Activated naive CD4-positive, alpha-beta T cell (primary cell): ENCODE measurements at places on chromosomes 3 and 15.

DNA sequence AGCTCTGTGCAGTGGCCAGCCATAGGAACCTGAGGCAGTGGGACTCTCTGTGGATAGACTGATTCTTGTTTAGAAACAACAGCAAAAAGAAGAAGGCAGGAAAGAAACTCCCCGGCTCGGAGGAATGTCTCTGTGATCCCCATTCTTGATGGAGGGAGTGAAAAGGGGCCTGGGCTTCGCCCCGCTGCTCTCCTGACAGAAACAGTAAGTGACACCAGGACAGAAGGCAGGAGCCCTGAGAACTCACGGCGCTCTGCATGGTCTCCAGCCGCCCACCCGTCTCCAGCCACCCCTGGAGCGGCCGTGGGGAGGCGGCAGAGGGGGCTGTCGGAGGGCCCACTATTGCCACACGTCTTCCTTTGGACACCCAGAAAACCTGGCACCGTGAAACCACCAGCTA lies 35.7 kb upstream of the PARL start:
- no peak for DNase-seq

- no peak for DNase-seq
Measured at GRCh38 chr15:39565851-39566250, 15.0 kb upstream of the THBS1 start.

- no peak for DNase-seq
Measured at GRCh38 chr15:84811151-84811550, 6.0 kb upstream of the ALPK3 start.

DNA sequence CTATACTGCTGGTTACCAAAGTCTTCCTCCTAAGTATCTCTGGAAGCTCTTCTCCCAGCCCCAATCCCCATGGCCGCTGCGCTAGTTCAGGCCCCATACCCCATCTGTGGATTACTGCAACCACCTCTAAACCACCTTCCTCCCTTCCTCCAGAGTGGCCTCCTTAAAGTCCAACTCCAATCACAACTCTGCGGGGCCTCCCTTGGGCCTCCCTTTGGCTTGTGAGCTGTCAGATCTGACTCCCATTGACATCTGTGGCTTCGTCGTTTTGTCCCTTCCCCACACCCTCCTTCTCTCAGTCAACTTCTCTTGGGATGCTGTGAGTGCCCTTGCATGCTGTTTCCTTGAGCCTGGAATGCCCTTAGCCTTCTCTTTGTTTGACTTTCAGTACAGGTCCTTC lies 9.3 kb upstream of the HRH1 start:
- DNase-seq, result no peak

- no peak for DNase-seq
Measured at GRCh38 chr3:184261270-184261853, at the start of gene CAMK2N2. Gene CAMK2N2 (minus strand): TSS chr3:184261553. CDS start chr3:184261285, 268 bp downstream.

GRCh38 chr3:195058336-195059005 lies 212.5 kb downstream of the XXYLT1 start:
- no peak for DNase-seq

- no peak for DNase-seq
Measured at GRCh38 chr3:27844052-27844675, 122.0 kb upstream of the EOMES start.

DNA sequence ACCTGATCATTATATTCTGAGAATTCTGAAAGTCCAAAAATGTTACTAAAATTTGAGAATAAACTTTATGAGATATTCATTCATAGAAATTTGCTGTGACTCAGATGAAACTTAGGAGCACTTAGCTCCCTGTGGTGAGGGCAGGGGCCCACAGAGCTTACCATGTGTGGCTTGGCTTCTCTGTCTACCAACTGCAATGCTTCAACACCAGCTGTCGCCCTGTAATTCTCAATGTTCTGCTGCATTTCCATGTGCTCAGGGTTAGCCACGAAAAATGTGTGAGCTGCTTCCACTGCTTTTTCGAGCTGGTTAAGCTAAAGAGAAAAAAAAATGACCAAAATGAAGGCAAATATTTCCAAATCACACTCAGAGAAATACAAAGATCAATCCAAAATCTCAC lies 125.6 kb downstream of the P3H2 start:
- no peak for DNase-seq

DNA sequence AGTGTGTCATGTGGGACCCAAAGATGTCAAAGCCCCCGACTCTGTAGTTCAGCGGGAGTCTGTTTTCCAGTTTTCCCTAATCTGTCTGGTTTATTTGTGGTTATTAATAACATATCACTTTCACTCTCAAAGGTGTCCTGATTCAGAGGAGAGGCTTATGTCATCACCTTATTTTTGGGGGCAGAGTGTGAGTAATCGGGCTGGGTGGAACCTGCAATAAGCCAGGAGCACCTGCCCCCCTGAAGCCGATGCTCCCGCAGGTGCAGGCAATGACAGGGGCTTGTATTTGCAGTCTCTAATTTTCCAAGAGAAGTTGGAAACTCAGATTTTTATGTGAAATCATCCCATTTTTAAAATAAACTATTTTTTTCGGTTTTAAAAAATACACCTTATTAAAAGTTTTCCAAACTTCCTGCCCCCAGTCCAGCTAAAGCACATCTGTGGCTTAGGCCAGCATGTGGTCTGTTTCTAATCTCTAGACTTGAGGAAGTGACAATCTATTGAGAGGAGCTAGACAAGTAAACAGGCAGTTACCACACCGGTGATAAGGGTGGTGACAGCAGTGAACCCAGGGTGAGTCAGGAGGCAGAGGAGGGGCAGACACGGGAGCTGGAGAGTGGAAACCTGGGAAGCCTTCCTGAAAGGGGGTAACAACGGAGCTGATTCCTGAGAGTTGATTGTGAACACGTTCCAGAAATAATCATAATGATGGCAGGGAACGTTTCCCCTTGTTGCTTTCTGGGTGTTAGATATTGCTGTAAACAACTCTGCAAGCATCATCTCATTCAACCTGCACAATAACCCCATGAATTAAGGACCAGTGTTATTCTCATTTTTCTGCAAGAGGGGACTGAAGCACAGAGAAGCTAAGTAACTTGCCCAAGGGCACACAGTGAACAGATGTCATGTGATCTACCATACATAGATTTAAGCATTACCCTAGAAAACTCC lies 37.2 kb downstream of the BHLHE40 start:
- no peak for DNase-seq

DNA sequence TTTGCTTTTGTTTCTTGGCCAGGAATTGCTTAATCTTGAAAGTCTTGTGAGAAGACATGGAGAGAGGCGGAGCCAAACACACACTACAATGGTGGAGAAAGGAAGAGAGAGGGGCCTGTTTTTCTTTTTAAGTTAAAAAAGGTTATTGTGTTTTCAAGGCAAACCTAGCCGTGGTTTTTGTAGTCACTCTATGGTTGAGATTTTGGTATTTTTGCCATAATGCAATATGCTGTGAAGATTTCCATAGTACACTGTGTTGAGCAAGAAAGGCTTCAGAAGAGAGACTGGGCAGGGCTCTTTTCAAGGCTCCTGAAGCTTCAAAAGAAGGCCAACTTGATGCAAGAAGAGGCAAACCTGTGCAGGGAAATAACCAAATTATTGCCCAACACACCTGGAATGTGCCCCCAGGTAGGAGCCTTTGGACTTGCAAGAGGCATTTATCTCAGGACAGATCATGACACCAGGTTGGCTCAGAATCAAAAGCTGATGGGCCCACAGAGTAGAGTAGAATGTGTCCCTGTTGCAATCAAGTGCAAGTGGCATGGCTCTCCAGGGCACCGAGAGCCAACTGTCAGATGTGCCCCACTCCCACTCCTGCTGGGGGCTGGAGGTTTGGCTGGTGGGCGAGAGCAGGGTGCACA lies 22.1 kb downstream of the AMOTL2 start:
- DNase-seq, result no peak

- no peak for DNase-seq
Measured at GRCh38 chr3:159775372-159775961, 213.2 kb upstream of the IL12A start.

GRCh38 chr15:80777826-80778620 lies 1.1 kb upstream of the CEMIP start:
- DNase-seq, result no peak

- DNase-seq, result no peak
Measured at GRCh38 chr3:35224565-35225295, 414.6 kb upstream of the ARPP21 start.

DNA sequence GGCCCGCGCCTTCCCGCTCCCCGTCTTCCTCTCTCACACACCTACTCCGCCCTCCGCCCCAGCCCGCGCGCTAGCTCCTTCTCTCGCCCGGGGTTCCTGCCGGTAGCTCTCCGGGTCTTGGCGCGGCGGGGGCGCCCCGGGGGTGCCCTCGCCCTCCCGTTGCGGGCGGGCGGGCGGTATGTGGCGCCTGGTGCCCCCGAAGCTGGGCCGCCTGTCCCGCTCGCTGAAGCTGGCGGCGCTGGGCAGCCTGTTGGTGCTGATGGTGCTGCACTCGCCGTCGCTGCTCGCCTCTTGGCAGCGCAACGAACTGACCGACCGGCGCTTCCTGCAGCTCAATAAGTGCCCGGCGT lies 507 bp downstream of the DIPK2A start:
- no peak for DNase-seq

DNA sequence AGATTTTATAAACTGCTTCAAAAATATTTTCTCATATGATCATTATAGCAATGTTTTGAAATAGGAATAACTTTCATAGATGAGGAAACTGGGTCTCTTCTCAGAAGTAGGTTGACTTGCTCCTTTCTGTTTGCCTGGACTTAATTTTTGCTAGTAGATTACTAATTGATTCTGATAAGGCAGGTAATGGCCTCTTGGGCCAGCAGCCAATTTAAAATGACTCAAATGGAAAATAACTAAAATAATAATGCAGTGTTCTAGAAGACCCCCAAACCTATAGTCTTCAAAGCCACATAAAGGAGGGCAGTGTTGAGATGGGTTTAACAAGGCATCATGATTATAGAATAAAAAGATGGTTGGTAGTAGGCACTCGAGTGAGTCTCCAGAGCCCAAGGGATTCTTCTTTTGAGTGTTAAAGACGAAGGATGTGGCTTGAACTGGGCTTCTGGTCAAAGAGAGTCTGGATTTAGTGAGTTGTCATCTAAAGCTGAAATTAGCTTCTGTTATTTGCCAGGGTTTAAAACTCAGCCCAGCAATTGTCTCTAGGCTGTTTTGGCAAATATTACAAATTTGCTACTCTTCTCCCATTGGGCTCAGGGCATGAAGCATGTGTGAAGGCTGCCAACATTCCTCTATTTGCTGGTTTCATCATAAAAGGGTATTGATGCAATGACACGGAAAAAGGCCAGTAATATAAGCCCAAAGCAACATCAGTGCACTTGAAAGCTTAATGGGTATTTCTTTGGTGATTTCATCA lies 297.1 kb upstream of the MEIS2 start:
- DNase-seq, result no peak

DNA sequence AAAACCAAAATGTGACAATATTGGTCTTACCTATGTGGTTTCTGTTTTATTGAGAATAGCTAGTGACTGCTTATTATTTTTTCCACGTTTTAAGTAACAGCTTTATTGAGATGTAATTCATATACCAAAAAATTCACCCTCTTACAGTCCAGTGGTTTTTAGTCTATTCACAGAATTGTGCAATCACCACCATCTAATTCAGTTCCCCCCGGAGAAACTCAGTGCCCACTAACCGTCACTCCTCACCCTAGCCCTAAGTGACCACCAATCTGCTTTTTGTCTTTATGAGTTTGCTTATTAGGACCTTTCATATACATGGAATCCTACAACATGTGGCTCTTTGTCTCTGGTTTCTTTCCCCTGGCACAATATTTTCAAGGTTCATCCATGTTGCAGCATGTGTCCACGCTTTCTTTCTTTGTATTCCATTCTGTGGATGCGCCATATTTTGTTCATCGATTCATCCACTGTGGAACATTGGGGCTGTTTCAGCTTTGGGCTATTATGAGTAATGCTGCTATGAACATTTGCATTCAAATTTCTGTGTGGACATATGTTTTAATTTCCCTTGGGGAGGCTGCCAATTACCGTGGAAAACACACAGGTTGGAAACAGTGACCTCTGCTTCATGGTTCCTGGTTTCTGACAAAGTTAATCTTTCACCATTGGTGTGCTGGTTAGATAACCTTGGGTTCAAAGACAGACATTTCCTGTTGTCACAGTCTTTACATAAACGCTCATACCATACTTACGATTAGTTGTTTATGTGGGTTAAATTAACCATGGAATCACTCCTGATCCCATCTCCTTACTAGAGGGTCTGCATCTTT lies 3.2 kb upstream of the BCL2L10 start:
- DNase-seq, result no peak

- DNase-seq, result no peak
Measured at GRCh38 chr3:34703053-34703452, 904.6 kb downstream of the PDCD6IP start.

- no peak for DNase-seq
Measured at GRCh38 chr3:55486857-55487380, at the start of gene WNT5A. Gene WNT5A (minus strand): TSS chr3:55487306. CDS start chr3:55486985, 321 bp downstream.

GRCh38 chr3:12005951-12006625 lies 1.9 kb downstream of the SYN2 start:
- no peak for DNase-seq

DNA sequence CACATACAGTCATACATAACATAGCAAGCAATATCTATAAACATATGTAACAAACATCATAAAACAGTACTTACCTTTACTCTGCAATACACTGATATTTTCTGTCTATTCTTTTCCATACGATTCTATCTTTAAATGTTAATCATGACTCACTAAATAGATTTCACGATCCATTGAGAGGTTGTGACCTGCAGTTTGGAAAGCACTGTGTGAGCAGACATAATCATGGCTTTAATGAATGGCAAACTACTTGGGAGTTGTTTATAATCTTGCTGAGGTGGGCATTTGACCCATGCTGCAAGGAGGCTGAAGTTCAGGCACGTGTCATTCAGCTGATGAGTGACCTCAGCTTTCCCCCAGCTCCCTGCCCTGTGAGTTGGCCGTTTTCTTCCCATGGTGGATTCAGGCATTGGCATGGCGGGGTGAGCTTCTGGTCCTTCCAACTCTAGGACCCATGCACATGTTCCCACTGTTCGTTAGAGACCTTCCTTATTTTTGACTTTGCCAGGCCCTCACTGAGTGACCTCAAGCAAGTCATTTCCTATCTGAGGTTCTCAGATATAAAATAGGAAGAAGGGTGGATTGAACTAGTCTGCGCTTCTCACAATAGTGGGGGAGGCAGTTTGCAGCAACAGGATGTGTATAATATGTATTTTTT lies 41.7 kb downstream of the PAQR5 start:
- DNase-seq, result no peak

DNA sequence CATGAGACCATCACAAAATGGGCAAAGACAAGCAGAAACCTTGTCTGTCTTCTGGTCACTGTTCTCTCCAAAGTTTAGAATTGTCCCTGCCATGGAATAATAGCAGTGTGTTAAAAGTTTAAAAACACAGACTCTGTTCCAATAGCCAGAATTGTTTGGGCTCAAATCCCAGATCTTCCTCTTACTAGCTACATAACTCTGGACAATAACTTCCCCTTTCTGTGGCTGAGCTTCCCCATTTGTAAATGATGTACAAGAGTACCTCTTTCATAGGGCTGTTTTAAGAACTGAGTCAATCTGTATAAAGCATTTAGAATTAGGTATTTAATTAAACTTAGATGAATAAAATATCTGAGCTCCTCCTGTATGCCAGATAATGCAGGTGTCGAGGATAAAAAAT lies 623.0 kb downstream of the NTRK3 start:
- DNase-seq, result no peak

- DNase-seq, result no peak
Measured at GRCh38 chr3:27160146-27160545, 209.0 kb downstream of the NEK10 start.

- DNase-seq, result no peak
Measured at GRCh38 chr15:60523056-60523455, 44.1 kb upstream of the ICE2 start.
